Neural crest cell (in vitro differentiated cells): ENCODE measurements at places on chromosomes 2 and 18.

- no peak overlapping the region for H3K4me3 ChIP-seq
- no peaks in the 10 kb centered on the region for H3K27me3 ChIP-seq
- no peak overlapping the region for H3K27ac ChIP-seq
- no peaks in the 10 kb centered on the region for H3K36me3 ChIP-seq
Observed at GRCh38 chr18:65091744-65092329, 659.0 kb upstream of the CDH7 start.

DNA sequence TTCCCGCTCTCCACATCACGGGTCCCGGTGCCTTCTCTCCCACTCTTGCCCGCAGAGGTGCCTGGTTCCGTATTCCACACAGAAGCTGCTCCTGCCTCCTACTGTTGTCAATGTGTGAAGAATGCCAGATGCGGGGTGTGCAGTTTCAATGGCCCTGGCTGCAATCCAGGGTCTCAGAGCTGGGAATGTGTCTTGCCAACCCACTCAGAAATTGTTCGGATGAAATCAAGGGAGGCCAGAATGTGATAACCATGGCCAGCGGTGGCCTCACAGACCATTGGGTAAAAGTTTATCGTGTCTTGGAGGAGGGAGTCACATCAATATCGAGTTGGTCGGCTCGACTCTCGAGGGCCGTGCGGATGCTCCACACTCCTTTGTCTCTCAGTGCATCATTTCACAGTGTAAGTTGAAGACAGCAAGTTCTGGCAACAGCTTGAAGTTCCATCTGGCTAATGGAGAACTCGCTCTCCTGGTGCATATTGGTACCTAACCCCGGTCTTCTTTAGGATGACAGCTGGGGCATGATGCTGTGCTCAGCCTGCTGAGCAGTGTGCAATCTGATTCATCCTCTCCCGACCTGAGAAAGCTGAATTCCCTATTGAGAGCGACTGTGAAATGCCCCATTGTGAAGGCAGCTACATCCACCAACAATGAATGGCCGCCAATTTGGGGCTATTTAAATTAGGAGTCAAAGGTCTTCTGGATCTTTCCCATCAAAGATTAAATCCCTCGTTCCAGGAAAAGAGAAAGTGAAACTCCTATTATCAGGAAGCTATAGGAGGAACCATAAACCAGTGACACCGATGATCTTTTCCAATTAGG is 389.0 kb downstream of the SOX11 start:
- peak overlapping the region; percentile 79 for H3K4me3 ChIP-seq
- H3K4me1 ChIP-seq, result peaks cover 71% of the 10 kb centered on the region
- H3K36me3 ChIP-seq, result no peaks in the 10 kb centered on the region
- peak overlapping the region; percentile 98 for H3K27ac ChIP-seq

DNA sequence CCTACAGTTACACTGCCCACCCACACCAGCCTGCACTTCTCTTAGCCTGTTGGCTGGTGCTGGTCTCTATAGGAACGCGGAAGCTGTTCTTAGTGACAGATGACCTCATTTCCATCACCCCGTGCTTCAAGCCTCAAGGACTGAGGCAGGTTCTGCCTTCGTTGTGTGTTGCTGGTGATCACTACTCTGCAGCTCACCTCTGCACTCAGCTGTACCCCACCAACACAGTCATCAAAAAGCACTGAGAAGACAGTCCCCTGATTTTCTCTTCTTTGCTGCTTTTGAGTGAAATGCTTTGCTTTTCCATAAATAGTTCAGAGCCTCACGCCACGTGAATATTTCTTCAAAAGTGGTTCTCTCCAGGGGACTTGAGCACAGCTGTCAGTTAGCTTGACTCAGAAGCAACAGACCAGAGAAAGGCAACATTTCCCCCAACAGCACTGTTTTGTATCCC is 225.7 kb upstream of the CCDC150 start:
- H3K36me3 ChIP-seq, result no peaks in the 10 kb centered on the region
- H3K4me3 ChIP-seq, result no peak overlapping the region
- H3K27me3 ChIP-seq, result no peaks in the 10 kb centered on the region

DNA sequence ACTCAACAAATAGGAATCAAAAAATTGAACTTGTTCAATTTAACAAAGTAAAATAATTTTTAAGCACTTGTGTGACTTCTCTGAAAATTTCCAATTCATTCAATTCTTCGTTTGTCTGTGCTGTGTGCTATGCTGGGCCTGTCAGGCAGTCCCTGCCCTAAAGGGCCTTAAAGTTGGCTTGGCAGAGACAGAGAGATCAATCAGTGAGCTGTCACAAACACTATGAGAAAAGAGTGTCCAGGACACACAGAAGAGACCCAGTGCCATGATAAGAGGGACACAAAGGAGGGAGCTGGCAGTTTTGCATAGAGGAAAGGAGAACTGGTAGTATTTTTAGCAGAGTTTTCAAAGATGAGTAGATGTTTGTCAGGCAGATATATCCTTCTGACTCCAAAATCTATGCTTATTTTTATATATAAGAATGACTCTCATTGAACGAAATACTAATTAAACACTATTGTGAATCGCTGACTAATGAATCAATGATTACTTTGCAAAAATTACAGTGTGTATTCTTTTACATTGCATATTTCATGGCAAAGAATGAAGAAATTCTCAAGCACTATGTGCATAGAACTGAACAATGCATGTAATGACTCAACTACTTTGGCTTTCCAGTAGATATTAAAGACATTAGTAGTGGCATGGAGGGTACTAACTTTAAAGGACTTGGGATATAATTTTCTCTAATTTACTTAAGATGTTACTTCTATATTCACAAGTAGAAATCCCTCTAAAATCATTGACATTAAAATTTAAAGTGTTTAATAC is 193.3 kb upstream of the BOD1L2 start:
- H3K27me3 ChIP-seq, result no peaks in the 10 kb centered on the region
- no peak for DNase-seq
- H3K36me3 ChIP-seq, result no peaks in the 10 kb centered on the region
- peaks cover 13% of the 10 kb centered on the region for H3K4me1 ChIP-seq

GRCh38 chr2:11642972-11643371 is 27.0 kb downstream of the NTSR2 start:
- H3K27me3 ChIP-seq, result no peaks in the 10 kb centered on the region
- no peaks in the 10 kb centered on the region for H3K4me1 ChIP-seq
- no peak for DNase-seq
- H3K36me3 ChIP-seq, result peaks cover 34% of the 10 kb centered on the region
- H3K4me3 ChIP-seq, result no peak overlapping the region

DNA sequence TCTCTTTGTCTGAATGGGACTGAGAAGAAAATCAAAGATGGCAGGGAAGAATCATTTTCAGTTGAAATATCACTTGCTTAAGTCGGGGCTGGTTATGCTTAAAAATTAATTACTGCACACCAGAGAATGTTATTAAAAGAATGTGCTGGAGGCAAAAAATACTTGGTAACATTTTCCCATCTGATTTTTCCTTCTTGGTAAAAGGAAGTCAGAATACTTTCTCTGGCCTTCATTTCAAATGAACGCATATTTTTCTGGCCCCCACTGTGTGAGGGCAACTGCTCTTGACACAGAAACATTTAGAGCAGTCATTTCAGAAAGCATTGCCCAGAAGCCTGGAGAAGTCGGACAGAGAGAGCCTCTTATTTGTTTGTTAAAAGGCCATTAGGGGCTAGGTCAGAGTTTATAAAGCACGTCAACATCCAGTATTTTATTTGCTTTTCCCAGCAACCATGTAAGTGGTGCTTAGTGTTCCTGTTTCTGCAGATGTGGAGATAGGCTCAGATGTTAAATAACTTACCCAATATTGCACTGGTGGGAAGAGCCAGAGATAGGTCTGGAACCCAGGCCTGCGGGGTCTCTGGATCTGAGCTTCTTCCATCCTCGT is 32.9 kb upstream of the LYPD6B start:
- H3K36me3 ChIP-seq, result peaks cover 44% of the 10 kb centered on the region
- H3K4me1 ChIP-seq, result peaks cover 4% of the 10 kb centered on the region
- H3K27ac ChIP-seq, result no peak overlapping the region
- no peaks in the 10 kb centered on the region for H3K27me3 ChIP-seq
- H3K4me3 ChIP-seq, result no peak overlapping the region
